Hindlimb muscle (tissue), 1 donor: ENCODE measurements at places on chromosomes 6 and 20.

GRCh38 chr20:25408170-25408547 is 686 bp downstream of the GINS1 start:
- no peak for DNase-seq

GRCh38 chr6:29295623-29296022 is 5.9 kb upstream of the OR14J1 start:
- no peak for DNase-seq

- no peak for DNase-seq
Observed at GRCh38 chr6:153956808-153957207, 82.2 kb upstream of the OPRM1 start.

DNA sequence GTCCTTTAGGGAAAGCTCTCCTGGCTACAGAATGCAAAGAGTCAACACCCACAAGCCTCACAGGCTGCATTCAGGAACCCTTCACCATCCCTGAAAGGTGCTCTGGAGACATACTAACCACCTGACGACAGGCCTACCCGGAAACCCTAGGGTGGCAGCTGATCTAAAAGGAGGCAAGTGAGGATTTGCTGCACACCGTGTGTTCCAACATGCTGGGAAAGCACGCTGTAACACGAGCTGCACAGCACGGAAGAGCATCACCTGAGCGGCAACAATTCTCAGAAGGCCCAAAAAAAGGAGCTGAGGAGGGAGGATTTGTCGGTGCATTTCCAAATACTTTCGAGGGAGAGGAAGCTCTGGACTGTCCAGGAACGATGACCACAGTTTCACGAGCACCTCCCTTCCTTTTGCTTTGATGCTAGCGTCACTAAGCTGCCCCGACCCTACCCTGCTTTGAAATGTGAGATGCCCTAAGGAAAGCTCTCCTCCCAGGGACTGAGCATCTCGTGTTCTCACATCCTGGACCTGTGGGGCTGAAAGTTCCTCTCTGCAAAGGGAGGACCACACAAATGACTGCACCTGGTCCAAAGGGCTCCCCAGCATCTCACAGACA is 87.0 kb downstream of the PPP1R3G start:
- no peak for DNase-seq

DNA sequence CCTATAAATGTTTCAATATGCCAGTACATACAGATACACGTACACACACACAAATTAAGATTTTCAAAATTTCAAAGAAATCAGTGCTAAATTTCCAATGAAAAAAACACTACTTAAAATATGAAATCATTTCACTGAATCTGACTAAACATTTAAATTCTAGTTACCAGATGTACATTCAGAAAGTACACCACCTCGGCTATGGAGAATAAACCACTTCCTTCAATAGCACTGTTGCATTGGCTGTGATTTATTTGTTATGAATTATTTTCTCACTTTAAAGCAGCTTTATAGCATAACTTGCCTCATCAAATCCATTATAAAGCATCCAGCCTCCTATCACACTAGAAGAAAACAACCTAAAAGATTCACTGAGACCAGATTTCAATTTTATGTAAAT is 36.6 kb downstream of the HBS1L start:
- DNase-seq: no peak

DNA sequence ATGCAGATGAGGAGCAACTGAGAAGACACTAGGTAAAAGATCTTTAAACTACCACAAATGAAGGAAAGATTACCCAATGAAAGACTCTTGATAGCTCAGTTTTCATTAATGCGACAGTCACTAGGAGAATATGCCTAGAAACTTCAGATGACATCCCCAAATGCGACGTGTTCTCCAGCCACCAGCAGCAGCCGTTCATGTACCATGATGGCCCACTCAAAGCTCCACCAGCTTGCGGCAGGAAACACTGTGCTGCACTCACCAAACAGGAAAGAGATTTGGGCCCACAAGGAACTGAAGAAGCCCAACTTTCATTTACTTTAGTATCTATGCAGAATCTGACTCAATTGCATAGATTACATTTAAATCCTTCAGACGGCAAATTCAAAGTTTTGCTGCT is 7.5 kb downstream of the DIDO1 start:
- no peak for DNase-seq

- no peak for DNase-seq
Observed at GRCh38 chr20:13331536-13331935, 110.5 kb downstream of the ISM1 start.

DNA sequence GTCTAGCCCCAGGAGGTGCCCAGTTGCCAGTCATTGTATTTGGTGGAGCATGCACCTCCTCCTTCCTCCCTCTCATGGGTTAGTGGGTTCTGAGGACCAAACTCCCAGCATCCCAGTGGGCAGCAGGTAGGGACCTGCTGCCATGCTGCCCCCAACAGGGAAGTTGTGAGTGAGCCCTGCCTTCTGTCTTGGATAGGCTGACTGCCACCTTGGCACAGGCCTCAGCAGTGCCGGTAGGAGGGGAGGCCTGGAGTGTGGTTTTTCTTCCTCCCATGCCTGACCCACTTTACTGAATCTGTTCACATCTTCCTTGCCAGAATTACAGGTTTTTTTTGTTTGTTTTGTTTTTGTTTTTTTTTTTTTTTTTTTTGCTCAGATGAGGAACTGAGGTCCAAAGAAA is 24.5 kb downstream of the PLCG1 start:
- DNase-seq: no peak

DNA sequence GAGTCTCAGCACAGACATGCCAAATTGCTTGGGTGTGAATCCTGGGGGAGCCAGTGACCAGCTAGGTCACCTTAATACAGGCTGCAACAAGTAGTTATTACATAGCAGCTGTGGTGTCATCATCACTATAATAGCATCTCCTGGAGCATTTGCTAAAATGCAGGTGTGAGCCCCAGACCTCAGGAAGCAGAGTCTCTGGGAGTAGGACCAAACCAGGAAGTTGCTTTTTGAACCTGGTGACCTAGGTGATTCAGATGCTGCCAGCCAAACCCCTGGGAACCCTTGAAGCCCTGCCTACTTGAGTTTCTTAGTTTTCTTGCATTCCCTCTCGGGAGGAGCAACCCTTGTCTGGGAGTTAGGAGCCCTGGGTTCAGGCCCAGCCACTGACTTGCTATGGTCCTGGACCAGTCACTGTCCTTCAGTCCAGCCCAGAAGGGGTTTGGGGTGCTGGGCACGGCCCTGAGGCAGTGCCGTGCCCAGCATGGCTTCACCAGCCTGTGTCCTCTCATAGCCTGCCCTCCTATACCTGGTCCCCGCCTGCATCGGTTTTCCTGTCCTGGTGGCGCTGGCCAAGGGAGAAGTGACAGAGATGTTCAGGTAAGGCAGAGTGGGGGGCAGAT is 39.3 kb upstream of the ID1 start:
- no peak for DNase-seq

- DNase-seq: no peak
Observed at GRCh38 chr6:33273924-33274902, 2.3 kb downstream of the RPS18 start.

GRCh38 chr6:109241199-109241598 is 141.1 kb downstream of the CD164 start:
- no peak for DNase-seq

- DNase-seq: no peak
Observed at GRCh38 chr20:62529896-62530642, 54.3 kb upstream of the GATA5 start.

GRCh38 chr6:99712519-99712918 is 105.9 kb downstream of the PRDM13 start:
- DNase-seq: no peak

- DNase-seq: no peak
Observed at GRCh38 chr20:31837896-31838397, 7.5 kb downstream of the FOXS1 start.

DNA sequence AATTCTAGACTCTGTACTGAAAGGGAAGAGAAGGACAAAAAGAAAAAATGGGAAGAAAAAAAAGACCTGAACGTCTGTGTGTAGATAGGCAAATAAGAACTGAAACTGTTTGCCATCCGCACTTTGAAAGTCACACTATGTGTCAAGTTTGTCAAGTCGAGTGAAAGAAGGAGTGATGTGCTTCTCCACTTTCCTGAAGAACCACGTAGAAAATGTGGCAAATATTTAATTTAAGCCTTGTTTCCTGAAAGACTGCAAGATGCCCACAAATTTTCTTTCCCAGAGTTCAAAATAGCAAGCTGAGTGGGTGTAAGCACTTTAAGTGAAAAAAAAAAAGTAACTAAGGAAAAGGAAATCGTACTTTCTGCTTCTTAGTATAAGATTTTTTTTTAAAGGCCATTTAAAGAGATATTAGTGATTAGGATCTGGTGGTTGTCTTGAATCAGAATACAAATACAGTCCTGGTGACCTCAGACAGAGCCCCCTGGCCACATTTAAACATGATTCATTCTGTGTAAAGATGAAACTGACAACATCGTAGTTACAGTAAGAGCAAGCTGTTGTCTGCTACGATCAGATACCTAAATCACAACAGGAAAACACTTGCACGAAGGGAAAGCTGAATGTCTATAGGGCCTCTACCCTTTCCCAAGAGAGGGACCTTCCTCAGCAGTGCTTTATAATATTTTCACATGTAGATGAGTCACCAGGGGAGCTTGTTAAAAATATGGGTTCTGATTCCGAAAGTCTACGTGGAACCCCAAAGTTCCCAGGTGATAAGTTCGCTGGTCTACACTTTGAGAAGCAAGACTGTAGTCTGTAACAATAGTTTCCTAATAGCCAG is 102.3 kb downstream of the HIVEP2 start:
- DNase-seq: no peak
